ENCODE measurements at places on chromosomes 3 and 15.

DNA sequence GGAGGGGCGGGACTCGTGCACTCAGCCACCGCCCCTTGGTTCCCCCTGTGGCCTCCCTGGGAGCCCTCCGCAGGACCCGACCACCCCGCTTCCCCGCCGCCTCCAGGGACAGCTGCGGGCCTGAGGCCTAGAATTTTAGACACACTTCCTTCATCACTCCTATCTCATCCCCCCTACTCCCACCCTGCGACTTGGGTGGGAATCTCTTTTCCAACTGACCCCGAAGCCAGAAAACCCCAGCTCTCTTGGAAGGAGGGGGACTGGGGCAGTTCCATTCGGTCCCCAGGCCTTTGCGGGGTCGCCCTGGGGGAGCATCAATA lies 289 bp upstream of the TFDP2 start:
- no peaks in the 10 kb centered on the region for H3K27me3 ChIP-seq
- peak overlapping the region; percentile 38 for H3K27ac ChIP-seq
- no peaks in the 10 kb centered on the region for H3K36me3 ChIP-seq
- peaks cover 3% of the 10 kb centered on the region for H3K4me1 ChIP-seq
- H3K4me3 ChIP-seq, result peak overlapping the region; percentile 87

- no peaks in the 10 kb centered on the region for H3K36me3 ChIP-seq
- DNase-seq, result no peak
- H3K4me3 ChIP-seq, result no peak overlapping the region
- no peaks in the 10 kb centered on the region for H3K4me1 ChIP-seq
- H3K27me3 ChIP-seq, result no peaks in the 10 kb centered on the region
- H3K27ac ChIP-seq, result no peak overlapping the region
Observed at GRCh38 chr3:39275052-39275451, 4.8 kb downstream of the CX3CR1 start.

- H3K4me1 ChIP-seq, result no peaks in the 10 kb centered on the region
- no peak overlapping the region for H3K27ac ChIP-seq
- no peak for DNase-seq
- H3K27me3 ChIP-seq, result no peaks in the 10 kb centered on the region
- H3K36me3 ChIP-seq, result no peaks in the 10 kb centered on the region
Observed at GRCh38 chr3:182809531-182809930, 16.2 kb downstream of the ATP11B start.

GRCh38 chr3:147360646-147361453 lies 45.5 kb downstream of the ZIC4 start:
- peaks cover 26% of the 10 kb centered on the region for H3K27me3 ChIP-seq
- no peaks in the 10 kb centered on the region for H3K4me1 ChIP-seq
- no peak overlapping the region for H3K27ac ChIP-seq
- no peak for DNase-seq
- no peak overlapping the region for H3K4me3 ChIP-seq

- DNase-seq, result no peak
- no peaks in the 10 kb centered on the region for H3K4me1 ChIP-seq
- no peak overlapping the region for H3K27ac ChIP-seq
- no peaks in the 10 kb centered on the region for H3K36me3 ChIP-seq
Observed at GRCh38 chr3:74832925-74833324, 218.5 kb upstream of the CNTN3 start.

GRCh38 chr15:59017449-59017848 lies 30.0 kb downstream of the RNF111 start:
- peaks cover 8% of the 10 kb centered on the region for H3K36me3 ChIP-seq
- no peak overlapping the region for H3K27ac ChIP-seq
- peaks cover 5% of the 10 kb centered on the region for H3K4me1 ChIP-seq
- no peaks in the 10 kb centered on the region for H3K27me3 ChIP-seq
- no peak overlapping the region for H3K4me3 ChIP-seq

- no peak overlapping the region for H3K4me3 ChIP-seq
- DNase-seq, result no peak
- H3K27me3 ChIP-seq, result no peaks in the 10 kb centered on the region
- H3K27ac ChIP-seq, result peak overlapping the region; percentile 89
Observed at GRCh38 chr3:49341996-49342395, 2.1 kb upstream of the USP4 start.

DNA sequence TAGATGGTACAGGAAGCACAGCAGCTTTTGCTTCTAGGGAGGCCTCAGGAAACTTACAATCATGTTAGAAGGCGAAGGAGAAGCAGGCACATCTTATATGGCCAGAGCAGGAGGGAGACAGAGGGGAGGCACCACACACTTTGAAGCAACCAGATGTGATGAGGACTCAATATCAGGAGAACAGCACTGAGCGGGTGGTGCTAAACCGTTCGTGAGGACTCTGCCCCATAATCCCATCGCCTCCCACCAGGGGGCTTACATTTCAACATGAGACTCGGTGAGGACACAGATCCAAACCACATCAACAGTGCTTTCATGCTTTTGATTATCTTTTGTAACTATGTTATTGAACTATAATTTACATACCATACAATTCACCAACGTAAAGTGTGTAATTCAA lies 7.6 kb upstream of the TMEM44 start:
- H3K27ac ChIP-seq, result no peak overlapping the region
- H3K27me3 ChIP-seq, result no peaks in the 10 kb centered on the region
- H3K4me3 ChIP-seq, result no peak overlapping the region
- DNase-seq, result no peak
- H3K36me3 ChIP-seq, result peaks cover 19% of the 10 kb centered on the region
- H3K4me1 ChIP-seq, result no peaks in the 10 kb centered on the region

DNA sequence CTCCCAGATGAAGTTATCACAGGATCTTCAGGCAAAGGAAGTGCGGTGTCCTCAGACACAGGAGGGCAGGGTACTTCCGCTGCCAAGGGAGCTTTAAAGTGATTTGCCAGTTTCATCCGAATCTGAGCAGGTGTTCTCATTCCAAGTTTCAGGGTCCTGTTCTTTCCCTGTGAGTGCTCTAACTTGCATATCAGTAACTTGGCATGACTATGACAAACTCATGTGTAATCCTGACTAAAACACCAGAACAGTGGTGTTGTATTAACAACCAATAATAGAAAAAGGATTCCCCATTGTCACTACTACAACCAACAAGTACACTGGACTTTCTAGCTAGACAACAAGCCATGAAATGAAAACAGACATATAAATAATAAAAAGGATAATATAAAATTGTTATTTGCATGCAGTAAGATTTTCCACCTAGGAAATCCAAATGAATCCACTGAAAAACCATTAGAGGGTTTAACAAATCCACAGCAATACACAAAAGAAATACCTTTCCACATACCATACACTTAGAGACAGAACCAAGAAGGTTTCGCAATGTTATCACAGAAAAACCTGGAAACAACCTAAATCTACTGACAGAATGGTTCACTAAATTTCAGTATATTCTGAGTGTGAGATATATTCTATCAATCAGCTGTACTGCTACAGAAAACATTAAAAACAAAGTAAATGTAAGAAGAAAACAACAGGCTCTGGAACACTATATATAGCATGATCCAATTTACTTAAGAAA lies 40.9 kb upstream of the RPL35A start:
- H3K4me1 ChIP-seq, result peaks cover 7% of the 10 kb centered on the region
- H3K27ac ChIP-seq, result no peak overlapping the region
- no peaks in the 10 kb centered on the region for H3K36me3 ChIP-seq
- H3K27me3 ChIP-seq, result no peaks in the 10 kb centered on the region

GRCh38 chr15:38389924-38390542 lies 63.9 kb upstream of the FAM98B start:
- peak; percentile 15 for DNase-seq
- no peaks in the 10 kb centered on the region for H3K36me3 ChIP-seq
- no peak overlapping the region for H3K4me3 ChIP-seq
- no peak overlapping the region for H3K27ac ChIP-seq
- H3K27me3 ChIP-seq, result no peaks in the 10 kb centered on the region

- no peak overlapping the region for H3K27ac ChIP-seq
- no peaks in the 10 kb centered on the region for H3K36me3 ChIP-seq
- peaks cover 5% of the 10 kb centered on the region for H3K4me1 ChIP-seq
- H3K27me3 ChIP-seq, result no peaks in the 10 kb centered on the region
Observed at GRCh38 chr15:41631880-41632470, 28.2 kb upstream of the MGA start.

DNA sequence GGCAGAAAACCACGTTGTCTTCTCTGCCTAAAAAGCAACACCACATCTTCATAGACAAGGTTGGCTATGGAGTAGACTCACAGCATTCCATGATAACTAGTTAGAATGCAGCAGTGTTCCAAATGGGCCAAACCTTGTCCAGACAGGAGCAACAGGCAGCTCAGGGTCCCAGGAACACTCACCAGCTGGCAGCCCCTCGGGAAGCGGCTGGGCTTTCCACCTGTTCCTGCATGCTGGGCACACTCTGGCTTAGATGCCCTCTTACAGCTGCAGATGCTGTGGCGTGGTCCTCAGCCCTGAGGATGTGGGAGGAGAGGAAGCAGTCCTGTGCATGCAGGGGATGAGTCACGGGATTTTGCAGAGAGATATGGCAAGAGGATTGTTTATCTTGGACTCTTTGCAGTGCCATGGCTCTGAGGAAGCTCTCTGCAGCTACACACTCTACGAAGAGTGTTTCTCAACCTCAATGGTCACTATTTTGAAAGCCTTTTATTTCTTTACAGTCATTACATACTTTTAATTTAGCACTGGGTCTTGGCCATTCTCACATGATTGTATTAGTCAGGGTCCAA lies 11.3 kb downstream of the NRROS start:
- H3K27ac ChIP-seq, result no peak overlapping the region
- H3K27me3 ChIP-seq, result no peaks in the 10 kb centered on the region
- no peak overlapping the region for H3K4me3 ChIP-seq
- no peak for DNase-seq

Data from GM12878 (cell line).